ENCODE measurements at places on chromosomes 5 and 9. TPM values are rescaled to one million over a fixed set of nuclear protein-coding genes. Genes with fewer than 3 reads are reported as not detected.

The SPATA31D4 gene
- total RNA-seq: not detected

The TMEM215 gene
- not detected for total RNA-seq

The ANKRD31 gene
- not detected for total RNA-seq

The ASPN gene
- total RNA-seq: 4.7 TPM

The PCDHGC3 gene
- 14.2 TPM for total RNA-seq

The ANGPTL2 gene
- 11.5 TPM for total RNA-seq

The TAF11L10 gene
- not detected for total RNA-seq

The PCAT7 gene
- 1.3 TPM for total RNA-seq

The FSTL4 gene
- not detected for total RNA-seq

The INSL6 gene
- total RNA-seq: not detected

Measured in Peyer's patch (tissue), 4 donors.